NCI-H187 (cell line): ENCODE measurements at places on chromosomes 11 and 22.

DNA sequence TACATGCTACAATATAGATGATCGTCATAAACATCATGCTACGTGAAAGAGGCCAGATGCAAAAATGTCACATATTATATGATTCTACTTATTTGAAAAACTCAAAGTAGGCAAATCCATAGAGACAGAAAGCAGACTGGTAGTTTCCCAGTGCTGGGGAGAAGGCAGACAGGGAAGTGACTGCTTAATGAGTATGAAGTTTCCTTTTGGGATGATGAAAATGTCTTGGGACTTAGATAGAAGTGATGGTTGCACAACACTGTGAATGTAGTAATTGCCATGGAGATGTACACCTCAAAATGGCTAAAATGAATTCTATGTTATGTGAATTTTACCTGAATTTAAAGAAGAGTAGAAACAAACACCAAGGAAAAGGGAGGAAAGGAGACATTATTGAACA lies 45.2 kb upstream of the EHF start:
- DNase-seq = no peak

GRCh38 chr11:15621565-15621964 lies 506.8 kb downstream of the INSC start:
- DNase-seq = no peak

- DNase-seq = no peak
Measured at GRCh38 chr11:86675017-86675416, 2.6 kb upstream of the ME3 start.

- DNase-seq = no peak
Measured at GRCh38 chr22:46803031-46803880, 40.8 kb downstream of the TBC1D22A start.

- DNase-seq = no peak
Measured at GRCh38 chr11:64232182-64232966, 2.0 kb upstream of the VEGFB start.
